ENCODE measurements at places on chromosomes 2 and 18.

DNA sequence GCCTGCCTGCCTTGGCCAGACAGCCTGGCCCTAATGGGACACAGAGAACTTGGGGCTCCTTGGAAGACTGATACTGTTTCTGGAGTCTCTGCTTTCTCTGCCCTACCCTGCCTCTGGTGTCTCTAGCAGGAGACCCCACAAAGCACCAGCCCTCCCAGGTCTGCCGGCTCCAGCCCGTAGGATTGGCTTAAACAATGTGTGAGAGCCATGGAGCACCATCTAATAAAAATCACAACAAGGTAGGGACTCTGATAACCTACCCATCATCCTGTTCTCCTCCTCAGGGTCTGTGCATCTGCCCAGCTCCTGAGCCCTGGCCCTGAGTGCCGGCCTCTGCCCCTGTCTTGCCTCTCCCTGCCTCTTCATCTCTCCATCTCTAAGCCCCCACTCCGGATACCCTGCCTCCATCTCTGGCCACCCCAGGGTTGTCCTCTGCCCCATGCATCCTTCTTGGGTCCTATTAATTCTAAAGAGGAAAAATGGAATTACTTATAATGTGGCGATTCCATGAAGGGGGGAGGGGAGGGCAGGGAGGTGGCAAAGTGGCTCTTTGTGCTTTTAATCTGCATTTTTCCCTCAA, 1.2 kb upstream of the ECEL1 start:
- DNase-seq = peak; percentile 28

DNA sequence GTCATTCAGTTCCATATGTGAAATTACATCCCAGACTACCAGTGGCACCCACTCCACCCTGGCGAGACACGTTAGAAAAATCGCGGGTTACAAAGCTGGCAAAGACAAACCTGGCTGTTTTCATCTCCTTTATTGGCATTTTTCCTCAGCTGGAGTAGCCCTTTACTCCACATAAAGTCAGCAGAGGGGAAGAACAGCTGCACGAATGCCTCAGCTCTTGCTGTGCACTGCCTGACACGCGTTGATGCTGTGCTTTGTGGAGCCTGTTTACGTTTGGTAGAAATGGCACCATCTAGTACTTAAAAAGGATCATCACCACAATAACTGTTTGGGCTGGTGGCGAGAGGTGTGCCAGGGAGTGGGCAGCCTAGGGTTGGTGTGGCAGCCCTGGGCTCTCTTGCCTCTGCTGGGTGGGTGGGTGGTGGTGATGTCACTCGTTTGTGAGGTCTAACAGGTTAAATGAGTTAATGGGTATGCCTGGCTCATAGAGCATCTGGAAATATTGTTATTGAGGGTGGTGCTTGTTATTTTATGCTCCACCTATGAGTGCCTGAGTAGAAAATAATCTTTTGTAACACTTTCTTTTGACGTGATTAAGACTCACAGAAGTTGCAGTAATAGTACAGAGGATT, 16.4 kb downstream of the FARP2 start:
- DNase-seq = no peak

DNA sequence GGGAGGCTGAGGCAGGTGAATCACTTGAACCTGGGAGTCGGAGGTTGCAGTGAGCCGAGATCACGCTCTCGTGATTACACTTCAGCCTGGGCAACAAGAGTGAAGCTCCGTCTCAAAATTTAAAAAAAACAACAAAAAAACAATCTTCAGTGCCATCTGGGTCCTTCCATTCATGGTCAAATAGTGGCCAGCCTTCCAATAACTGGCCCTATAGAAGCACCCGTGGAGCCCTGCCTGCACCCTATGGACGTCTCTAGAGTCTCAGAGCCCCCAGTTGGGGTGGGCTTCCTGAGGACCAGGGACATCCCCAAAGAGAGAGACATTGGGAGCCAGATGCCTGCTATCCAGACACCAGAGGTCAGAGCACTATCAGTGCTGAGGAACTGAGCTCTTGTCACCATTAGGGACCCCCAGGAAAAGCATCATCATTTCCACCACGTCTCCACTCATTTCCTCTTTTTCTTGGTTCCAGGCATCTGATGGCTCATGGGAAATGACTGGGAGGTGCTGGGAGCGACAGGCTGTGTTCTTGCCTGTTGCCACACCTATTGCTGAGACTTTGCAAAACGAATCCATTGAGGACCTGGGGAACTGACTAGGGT, 9.4 kb downstream of the NEU2 start:
- peak; percentile 7 for DNase-seq

DNA sequence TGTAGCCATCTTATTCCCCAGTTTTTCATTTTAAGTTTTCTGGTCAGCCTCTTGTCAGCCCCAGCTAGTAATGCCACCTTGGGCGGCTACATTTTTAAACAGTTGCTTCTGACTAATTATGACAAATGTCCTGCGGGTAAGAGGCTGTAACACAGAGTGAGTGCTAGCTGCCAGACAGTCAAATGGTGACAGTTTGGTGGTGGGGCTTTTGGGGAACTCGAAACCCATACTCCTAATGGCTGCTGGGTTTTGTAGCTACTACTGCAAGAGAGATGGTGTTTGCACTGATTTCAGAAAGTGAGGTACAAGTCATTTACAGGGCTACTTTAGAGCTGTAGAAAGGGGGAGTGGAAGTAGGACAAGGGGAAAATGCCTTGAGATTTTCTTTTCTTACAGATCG, 48.2 kb downstream of the ZCCHC2 start:
- no peak for DNase-seq

DNA sequence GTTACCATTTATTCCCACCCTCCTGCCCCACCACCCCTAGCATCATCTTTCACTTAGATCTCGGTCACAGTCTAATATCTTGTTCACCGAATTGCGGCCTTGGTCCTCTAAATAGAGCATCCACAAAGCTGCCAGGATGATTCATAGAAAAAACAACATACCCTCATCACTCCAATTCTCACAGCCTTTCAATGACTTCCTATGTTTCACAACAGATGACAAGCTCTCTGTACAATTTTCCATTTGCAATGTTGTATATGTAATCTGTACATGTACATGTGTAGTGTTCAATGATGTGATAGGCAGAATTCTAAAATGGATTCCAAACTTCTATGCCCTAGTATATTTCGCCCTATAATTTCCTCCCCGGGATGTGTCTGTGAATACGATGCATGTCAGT, 675.6 kb upstream of the CELF4 start:
- no peak for DNase-seq

DNA sequence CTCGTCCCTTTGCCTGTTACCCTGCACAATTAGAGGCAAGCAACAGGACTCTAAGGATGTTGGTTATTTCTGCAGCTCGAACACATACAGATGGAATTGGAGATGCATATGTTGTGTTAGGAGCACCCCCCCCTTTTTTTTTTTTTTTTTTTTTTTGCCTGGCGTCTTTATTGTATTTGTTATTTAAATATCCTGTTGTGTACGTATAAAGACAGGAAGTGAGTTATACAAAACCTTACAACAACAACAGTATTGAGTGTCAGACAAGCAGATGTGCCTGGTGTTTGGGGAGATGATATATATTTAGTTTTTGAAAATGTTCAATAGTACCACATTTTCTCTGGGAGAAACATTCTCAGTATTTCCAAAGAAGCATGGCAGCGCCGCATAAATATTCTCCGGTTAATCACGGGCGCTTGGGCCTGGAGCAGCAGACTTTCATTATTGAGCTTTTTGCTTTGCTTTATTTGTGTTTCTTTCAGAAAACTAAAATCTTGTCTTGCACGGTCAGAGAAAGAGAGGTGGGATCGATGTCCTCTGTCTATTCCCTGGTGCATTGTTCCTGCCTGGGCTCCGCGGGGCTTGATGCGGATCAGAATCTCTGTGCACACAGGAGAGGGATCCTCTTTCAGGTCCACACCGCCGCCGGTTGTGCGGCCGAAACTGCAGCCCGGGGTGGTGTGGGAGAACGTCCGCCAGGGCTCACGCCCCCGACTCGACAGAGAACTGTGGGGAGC, 23.2 kb upstream of the ZNF516 start:
- no peak for DNase-seq

DNA sequence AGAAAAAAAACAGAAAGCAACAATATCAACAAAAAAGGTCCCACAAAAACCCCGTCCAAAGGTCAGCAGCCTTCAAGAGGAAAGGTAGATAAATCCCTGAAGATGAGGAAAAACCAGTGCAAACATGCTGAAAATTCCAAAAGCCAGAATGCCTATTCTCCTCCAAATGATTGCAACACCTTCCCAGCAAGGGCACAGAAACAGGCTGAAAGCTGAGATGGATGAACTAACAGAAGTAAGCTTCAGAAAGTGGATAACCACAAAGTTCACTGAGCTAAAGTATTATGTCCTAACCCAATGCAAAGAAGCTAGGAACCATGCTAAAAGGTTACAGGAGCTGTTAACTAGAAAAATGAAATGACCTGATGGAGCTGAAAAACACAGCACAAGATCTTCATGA, 226.4 kb upstream of the DSEL start:
- DNase-seq = no peak

GRCh38 chr2:179238027-179238426, 26.6 kb downstream of the SESTD1 start:
- no peak for DNase-seq

GRCh38 chr2:112699984-112700667, 20.7 kb upstream of the NT5DC4 start:
- DNase-seq = no peak

DNA sequence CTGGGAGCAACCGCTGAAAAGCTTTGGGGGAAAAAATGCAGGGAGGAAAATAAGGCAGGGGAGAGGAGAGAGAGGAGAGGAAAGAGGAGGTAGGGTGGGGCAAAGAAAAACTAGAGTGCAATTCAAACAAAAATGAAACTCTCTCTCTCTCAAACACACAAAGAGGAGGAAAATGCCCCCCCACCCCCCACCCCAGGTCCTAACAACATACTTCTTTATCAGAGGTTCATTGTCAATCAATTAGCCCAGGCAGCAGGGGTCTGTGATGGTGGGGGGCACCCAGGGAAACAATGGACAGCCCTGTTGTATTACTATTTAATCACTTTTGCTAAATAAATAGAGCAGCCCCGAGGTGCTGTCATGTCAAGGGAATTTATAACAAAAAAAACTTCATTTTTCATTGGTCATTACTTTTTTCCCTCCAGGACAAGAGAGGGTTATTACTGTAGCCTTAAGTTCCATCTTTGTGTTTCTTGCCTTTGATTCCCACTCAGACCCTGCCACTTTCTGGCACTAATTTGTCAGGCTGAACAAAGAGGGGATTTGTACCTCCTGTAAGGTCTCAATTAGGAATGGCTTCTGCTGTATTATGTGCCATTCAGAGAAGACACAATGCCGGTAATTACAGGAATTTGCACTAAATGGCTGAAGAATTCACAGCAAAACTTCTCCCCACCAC, 55.0 kb downstream of the PLEKHM3 start:
- no peak for DNase-seq

GRCh38 chr2:28206762-28207161, 185.9 kb upstream of the FOSL2 start:
- DNase-seq = no peak

DNA sequence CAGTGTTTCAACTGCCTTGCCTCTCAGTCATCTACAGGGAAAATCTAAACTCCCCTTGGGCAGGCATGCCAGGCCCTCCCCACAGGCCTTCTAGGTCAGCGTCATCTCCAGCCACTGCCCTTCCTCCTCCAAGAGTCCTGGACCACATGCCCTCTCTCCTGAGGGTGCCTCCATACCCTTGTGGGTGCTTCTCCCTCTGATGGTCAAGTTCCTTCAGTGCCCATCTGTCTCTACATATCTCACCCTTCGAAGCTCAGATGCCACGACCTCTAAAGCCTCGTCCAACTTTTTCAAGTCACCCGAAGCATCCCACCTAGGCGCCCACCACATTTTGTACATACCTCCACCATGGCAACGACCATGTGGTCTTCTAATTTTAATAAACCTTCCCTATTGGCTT, 22.6 kb upstream of the TMEM247 start:
- DNase-seq = no peak

GRCh38 chr2:240209493-240209892, 69.0 kb upstream of the OTOS start:
- no peak for DNase-seq

- DNase-seq = no peak
Observed at GRCh38 chr2:233799087-233799665, 21.0 kb downstream of the MROH2A start.

- no peak for DNase-seq
Observed at GRCh38 chr2:70664525-70664924, 103.5 kb downstream of the ADD2 start.

DNA sequence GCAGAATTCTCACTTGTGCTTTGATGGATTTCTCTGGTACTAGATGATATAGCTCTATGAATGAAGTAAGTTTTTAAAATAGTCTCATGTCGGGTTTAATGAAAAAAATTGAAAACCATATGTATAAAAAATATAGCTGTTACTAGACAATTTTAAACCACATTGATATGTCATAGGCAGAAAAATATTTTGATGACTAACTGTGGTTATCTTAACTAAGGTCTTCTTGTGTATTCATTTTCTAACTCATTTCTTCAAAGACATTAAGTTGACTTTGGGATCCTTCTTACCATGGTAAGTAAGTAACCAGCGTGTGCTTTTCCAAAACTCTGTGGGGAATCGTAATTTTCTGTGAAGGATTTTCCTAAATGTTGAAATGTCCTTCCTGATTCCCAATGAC, 160.9 kb upstream of the COL3A1 start:
- no peak for DNase-seq

GRCh38 chr2:62505750-62506420, at the start of gene TMEM17:
Gene TMEM17 (minus strand): TSS chr2:62506195. CDS start chr2:62506129, 66 bp downstream.
- peak; percentile 84 for DNase-seq

GRCh38 chr18:43919551-43919950, 642.3 kb upstream of the SYT4 start:
- DNase-seq = no peak

- no peak for DNase-seq
Observed at GRCh38 chr2:18172607-18173006, 294.1 kb downstream of the KCNS3 start.

GRCh38 chr18:57122936-57123510, 23.9 kb upstream of the BOD1L2 start:
- no peak for DNase-seq

DNA sequence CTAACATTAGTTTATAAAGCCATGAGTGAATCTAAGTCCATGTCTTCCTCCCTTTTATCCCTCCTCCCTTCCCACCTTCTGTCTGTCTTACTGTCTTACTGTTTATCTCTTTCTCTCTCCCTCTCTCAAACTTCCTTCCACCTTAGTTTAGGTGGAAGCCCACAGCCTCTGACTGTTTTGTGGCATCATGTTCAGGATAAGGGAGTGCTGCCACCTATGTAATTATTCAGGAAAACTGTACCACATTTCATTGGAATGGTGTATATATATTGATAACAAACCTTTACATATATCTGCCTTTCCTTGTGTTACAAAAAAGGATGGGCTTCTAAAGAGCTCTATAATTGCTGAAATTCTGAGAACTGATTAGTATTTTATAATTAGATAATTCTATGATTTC, 48.7 kb downstream of the NETO1 start:
- DNase-seq = no peak

GRCh38 chr18:41128126-41128525, 826.9 kb upstream of the PIK3C3 start:
- DNase-seq = no peak

DNA sequence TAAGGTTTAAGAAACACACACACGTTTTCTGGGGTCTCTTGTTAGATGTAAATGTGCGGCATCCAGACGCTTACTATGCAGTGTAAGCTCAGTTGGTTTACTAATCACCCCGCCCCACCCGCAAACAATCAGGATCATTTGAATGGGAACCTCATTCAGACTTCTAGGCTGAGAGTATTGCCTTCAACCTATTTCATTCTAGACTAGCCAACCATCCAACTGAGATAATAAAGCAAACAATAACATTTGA, 1.3 kb upstream of the FIGN start:
- no peak for DNase-seq

- no peak for DNase-seq
Observed at GRCh38 chr2:191626497-191627151, 51.3 kb upstream of the NABP1 start.

All from RWPE2 (cell line).